ENCODE measurements at places on chromosomes 4 and X. TPM values are rescaled to one million over a fixed set of nuclear protein-coding genes. Genes with fewer than 3 reads are reported as not detected.

- peak; percentile 95 for DNase-seq
Observed at GRCh38 chr4:147768113-147768512, 36.2 kb downstream of the ARHGAP10 start.

DNA sequence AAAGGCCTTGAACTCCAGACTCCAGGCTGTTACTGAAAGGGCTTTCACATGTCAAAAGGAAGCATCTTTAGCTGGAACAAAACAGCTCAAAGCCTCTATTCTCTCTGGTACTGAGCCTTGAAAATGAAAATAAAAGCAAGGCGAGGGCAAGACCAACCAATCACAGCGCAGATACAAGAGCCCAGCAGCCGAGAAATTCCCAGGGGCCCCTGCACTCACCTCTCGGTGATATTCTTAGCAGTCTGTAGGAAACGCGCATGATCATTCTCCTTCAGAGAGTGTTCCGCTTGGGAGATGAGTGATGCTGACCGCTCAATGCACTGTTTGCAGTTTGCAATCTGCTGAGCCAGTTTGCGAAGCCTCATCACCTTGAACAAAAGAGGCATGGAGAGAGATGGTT lies 138.1 kb downstream of the MID1 start:
- DNase-seq, result peak; percentile 55

DNA sequence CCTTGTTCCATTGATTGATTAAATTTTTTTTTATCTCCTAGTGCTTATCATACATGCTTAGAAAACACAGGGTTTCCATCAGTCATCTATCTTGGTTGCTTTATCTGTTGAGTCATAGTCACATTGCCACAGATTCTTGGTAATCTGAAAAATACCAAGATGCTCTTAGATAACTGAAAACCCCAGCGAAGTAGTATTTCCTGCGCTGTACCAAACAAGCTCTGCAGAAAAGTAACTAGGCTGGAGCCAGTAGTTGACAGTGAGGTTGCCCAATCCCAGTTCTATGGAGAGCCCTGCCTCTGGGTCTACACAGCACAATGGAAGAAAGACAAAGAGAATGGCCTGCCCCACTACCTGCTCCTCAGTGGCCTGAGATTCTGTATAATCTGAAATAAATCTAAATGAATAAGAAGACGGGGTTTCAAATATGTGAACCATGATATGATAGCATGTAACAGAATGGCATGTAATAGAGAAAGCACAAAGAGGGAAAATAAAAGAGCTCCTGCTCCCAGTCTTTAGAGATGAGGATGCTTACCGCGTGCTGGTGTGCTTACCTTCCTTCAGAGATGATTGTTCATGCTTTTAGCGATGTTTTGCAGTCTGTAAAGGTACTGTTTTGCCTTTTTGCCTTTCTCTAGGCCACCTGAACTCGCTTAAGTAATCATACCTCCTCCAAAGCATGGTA lies 55.3 kb upstream of the RAPGEF2 start:
- DNase-seq, result peak; percentile 19

DNA sequence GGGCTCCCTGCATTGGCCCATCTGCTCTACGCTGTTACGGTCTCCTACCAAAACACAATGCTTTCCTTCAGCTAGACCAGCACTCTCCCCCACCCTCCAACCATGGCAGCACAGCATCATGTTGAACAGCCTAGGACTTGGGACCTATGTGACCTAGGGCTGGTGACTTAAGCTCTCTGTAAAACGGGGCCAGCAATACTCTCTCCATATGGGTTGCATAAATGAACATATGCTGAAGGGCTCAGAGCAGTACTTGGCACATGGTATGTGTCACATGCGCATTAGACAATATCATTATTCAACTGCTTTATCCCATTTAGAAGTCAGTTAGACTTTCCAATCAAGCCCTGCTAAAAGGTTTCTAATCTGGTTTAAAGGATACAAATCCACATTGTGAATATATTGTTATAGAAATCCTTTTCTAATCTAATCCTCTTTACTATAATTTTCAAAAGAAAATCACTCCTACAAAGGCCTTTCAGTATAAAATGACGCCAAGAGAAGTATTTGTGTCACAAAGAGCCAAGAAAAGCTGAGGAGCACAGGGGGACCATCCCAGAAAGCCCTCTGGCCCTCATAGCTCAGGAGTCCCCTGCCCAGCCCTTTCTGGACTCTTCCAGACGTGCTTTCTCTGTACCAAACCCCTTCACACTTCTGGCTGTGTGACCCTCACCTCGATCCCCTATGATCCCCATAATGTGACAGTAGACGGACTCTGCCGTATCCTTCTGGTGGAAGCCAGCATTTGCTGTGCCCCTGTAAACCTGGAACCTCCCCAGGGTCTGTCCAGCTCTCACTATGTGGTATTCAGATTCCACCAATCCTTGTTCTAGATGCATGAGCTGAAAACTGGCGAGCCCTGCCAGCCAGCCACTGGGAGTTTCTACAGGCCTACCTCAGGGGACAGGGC lies 42.3 kb downstream of the NSG1 start:
- DNase-seq, result no peak

DNA sequence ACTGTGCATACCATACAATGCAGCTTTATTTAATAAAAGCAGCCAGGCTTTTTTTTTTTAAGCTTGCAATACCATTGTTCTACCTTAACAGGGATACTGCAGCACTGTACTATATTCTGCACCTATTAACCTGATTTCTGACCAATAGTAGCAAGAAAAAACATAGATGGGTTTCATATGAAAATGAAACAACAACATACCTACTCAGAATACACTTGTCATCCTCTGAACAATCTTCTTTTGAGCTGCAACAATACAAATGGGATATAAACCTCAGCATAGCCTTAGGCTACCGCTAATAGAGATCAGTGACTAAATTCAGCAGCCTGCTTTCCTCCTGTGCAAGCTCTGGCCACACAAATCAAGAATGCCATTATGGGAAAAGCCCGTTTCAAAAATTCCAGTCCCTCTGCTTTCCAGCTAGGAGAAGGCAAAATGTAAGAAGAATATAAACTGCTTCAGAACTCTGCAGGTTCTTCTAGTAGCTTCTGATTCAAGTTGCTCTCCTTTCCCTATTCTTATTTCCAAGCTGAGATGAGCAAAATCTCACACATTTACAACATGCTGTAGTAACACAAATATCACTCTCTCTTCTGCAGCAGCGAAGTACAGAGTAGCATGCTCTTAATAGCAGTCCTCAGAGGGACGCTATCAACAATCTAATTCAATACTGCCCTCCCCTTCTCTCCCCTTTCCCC lies 143.4 kb downstream of the KLHL13 start:
- no peak for DNase-seq

- DNase-seq, result no peak
Observed at GRCh38 chrX:154038656-154039055, 19.0 kb upstream of the IRAK1 start.

DNA sequence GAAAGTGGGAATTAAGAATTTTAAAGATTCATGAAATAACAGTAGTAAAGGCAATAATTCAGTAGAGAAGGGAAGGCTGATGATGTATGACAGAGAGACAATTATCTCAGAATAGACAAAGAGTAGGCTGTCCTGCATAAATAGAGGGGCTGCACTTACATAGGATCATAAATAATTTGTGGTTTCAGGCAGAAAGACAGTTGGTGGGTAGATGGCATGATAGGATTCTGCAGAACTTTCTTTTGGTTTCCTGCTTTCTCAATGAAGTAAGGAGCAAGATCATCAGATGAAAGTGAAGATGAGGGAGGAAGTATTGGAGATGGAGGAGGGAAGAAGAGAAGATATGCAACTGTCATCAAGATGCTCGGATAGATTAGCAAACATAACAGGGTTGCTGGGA lies 604.9 kb upstream of the ZFP42 start:
- no peak for DNase-seq

DNA sequence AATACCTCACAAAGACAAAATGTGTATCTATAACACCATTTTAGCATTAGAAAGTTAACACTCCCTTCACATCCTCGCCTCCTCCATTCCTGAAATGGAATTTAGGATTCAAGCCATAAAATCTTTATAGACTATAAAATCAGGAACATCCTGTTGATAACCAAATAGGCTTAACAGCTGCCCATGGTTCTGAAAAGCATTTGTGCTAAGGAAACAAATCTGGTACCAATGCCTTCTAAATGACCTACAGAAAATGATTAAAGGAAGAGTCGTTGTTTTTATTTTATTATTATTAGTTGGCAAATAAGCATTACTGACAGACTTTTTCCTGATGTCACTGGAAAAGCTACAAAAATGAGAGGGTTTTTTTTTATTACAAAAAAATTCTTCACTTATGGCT lies 79.8 kb downstream of the PAPSS1 start:
- peak; percentile 6 for DNase-seq

GRCh38 chrX:124829930-124830329 lies 483.6 kb downstream of the SH2D1A start:
- no peak for DNase-seq

DNA sequence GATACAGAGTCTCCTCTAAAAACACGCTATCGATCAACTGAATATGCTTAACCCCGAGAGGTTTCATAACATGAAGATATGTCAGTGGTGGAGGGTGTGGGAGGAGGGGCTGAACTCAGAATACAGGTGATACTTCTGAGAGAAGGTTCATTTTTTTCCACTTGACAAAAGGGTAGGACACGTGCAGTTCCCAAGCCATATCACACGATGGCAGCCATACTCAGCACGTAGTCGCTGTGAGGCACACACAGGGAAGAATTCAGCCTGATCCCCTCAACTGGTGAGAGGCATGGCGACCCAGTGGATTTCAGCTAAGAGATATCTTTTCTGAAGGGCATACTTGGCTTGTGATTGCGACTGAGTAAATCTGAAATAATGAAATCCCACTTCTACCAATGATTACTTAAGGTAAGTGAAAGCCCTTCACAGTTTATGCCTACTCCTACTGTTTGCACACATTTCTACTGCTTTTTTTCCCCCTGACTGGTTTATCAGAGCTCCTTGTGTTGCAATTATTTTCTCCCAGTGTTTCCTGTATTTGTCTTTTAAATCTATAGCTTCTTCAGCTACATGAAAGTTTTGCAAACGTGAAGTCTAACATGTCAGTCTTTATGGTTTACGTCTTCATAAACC lies 133.1 kb downstream of the CORIN start:
- DNase-seq, result peak; percentile 22

- no peak for DNase-seq
Observed at GRCh38 chrX:134688031-134688823, 30.0 kb upstream of the PLAC1 start.

GRCh38 chr4:3404546-3404945 lies 37.2 kb upstream of the HGFAC start:
- DNase-seq, result no peak

DNA sequence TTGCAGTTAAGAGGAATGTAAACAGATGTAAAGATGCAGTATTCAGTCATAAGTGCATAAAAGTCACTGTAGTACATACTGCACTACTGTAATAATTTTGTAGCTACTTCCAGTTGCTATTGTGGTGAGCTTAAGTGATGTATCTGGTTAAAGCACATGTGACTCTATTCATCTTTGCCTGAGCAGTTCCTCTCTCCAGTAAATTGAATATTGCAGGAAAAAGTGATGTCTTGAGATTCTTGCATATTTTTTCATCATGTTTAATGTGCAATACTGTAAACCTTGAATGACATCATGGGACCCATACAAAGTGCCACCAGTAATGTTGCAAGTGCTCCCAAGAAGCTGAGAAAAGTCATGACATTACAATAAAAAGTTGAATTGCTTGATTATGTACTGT lies 9.6 kb downstream of the UBA6 start:
- no peak for DNase-seq

DNA sequence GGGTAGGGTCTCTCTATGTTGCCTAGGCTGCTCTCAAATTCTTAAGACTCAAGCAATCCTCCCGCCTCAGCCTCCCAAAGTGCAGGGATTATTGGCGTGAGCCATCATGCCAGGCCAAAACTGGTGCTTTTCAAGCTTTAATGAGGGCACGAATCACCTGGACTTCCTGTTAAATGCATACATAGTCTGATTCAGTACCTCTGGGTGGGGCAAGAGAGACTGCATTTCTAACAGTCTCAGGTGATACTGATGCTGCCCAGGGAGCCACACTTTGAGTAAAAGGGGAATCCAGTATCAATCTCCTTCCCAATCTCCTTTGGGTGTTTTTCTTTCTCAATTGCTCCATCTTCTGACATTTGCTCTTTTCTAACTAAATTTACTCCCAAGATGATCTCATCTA lies 96.5 kb downstream of the SH3RF1 start:
- DNase-seq, result no peak

DNA sequence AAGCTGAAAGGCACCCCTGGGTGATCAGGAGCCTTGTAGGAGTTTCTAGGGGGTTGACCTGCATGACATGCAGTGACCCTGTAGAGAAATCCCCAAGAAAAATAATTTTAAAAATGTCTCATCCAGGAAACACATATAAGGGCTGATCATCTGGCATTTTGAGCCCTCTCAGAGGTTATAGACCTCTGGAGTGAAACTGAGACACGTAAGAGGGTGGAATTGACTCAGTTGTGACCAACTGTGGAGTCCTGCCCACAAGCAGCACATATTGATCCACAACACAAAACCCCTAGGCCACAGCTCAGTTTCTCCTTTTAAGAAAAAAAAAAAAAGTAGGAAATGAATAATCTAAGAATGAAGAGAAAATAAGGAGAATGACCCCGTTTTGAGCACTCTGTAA lies 32.5 kb upstream of the MTMR8 start:
- no peak for DNase-seq

Gene GPC4
- not detected for total RNA-seq

Gene EFHC2
- total RNA-seq, result not detected

Gene ZNF732
- total RNA-seq, result 3.1 TPM

Gene MAP3K15
- total RNA-seq, result not detected

Gene USP51
- 0.97 TPM for total RNA-seq

Gene NHS
- 1.1 TPM for total RNA-seq

Gene TRMT2B
- 21.3 TPM for total RNA-seq

Gene DMRTC1B
- not detected for total RNA-seq

Gene IL2RG
- not detected for total RNA-seq

Gene IL15
- 3.1 TPM for total RNA-seq

Gene ARHGAP24
- total RNA-seq, result 79.4 TPM

Gene ADGRL3
- total RNA-seq, result not detected

Gene WAS
- 0.73 TPM for total RNA-seq

Data from endothelial cell of umbilical vein (primary cell).